Testis (tissue), 5 donors: ENCODE measurements at places on chromosomes 1 and 21. TPM values are rescaled to one million over a fixed set of nuclear protein-coding genes. Genes with fewer than 3 reads are reported as not detected.
A peak's percentile ranks its signal among the peaks of the same experiment; 100 is the strongest.

DNA sequence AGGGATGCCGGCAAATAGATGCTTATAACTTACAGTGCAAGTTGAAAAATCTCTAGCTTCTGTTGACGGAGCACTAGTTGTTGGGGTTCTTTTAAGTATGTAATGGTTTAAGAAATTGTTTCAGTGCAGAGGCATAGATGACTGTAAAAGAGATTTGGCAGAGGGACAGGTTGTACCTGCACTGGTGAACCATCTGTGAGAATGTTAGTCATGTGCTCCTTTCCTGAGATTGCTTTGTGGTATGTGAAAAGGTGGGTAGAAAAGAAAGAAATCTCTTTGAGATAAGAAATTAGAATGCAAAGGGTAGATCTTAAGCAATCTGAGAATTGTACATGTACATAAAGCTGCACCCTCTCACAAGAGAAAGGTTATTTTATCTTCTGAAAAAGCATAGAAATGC, 19.4 kb downstream of the ZBTB37 start:
- H3K27ac ChIP-seq, result no peak overlapping the region
- H3K4me1 ChIP-seq, result no peaks in the 10 kb centered on the region
- DNase-seq, result no peak
- no peaks in the 10 kb centered on the region for H3K27me3 ChIP-seq
- H3K4me3 ChIP-seq, result no peak overlapping the region

The LYPLA2 gene
- total RNA-seq, result 47.8 TPM

The PCP4 gene
- 0.74 TPM for total RNA-seq

GRCh38 chr1:240342251-240342625, 250.6 kb downstream of the FMN2 start:
- H3K27ac ChIP-seq, result no peak overlapping the region
- H3K36me3 ChIP-seq, result no peaks in the 10 kb centered on the region
- no peaks in the 10 kb centered on the region for H3K27me3 ChIP-seq
- DNase-seq, result no peak
- H3K4me3 ChIP-seq, result no peak overlapping the region

The OR14K1 gene
- total RNA-seq, result 2.8 TPM

The FNDC10 gene
- 54.0 TPM for total RNA-seq

DNA sequence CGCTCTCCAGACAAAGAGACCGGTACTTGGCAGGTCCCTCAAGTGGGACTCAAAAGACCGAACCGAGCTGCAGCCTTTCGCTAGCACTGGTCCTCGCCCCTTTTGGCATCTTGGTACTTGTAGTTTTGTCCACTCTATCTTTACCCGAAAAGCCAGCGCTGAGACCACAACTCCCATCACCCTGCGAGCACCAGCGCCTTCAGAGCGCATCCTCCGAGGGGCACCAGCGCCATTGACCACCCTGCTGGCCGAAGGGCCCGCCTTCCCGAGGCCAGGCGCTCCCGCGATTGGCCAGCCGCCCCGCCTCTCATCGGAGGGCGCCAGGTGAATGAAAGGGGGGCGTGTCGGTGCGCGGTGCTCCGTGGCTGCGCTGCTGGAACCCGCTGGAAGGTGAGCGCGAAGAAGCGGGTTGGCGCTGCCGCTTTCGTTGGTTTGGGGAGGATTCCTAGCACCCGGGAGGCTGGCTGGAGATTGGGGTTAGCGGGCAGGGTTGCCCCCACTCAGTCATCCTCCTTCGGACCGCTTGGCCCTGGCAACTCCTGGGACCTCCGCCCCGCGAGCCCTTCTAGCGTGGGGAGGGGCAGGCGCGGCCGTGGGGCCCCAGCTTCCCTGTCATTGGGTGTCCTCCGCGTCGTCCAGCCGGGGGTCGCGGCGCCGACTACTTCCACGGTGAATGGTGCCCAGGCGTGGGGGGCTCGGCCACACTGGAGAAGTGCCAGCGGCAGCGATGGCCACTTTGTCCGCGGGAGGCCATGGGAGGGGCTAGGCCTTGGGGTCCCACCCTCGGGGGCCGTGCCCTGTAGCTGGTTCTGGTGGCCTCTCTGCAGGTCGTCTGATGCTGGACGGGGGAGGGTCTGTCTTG, at the start of gene ZBTB8B:
Gene ZBTB8B (plus strand): TSS at position 357 of the 862 bp plus-strand sequence. CDS start 5,553 bp downstream, outside the sequence.
- no peaks in the 10 kb centered on the region for H3K27me3 ChIP-seq
- peak; percentile 93 for DNase-seq
- no peaks in the 10 kb centered on the region for H3K36me3 ChIP-seq
- peaks cover 5% of the 10 kb centered on the region for H3K4me1 ChIP-seq
- no peak within 1 kb of the TSS for H3K27ac ChIP-seq

- H3K27ac ChIP-seq, result no peak overlapping the region
- H3K36me3 ChIP-seq, result no peaks in the 10 kb centered on the region
- no peak for DNase-seq
- H3K4me1 ChIP-seq, result no peaks in the 10 kb centered on the region
- no peaks in the 10 kb centered on the region for H3K27me3 ChIP-seq
Observed at GRCh38 chr1:87399264-87399663, 70.6 kb downstream of the LMO4 start.

DNA sequence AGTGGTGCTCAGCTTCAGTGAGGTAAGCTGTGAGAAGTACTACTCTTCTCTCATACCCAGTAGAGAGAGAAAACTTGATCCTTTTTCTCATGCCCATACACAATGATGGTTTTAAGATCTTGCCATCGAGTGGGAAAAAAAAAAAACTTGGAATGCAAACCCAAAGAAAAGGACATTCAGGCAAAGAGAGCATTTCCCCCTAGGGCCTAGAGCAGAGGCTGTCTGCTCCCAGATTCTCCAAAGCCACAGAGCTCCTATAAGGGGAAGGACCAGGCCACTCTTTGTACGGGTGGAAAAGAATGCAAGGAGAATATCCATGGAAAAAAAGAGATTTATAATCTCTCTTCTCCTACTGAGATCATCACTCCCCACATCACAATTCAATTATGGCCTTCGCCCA, 34.9 kb downstream of the MROH9 start:
- H3K27ac ChIP-seq, result no peak overlapping the region
- no peak overlapping the region for H3K4me3 ChIP-seq
- H3K4me1 ChIP-seq, result no peaks in the 10 kb centered on the region
- no peaks in the 10 kb centered on the region for H3K36me3 ChIP-seq
- DNase-seq, result no peak

DNA sequence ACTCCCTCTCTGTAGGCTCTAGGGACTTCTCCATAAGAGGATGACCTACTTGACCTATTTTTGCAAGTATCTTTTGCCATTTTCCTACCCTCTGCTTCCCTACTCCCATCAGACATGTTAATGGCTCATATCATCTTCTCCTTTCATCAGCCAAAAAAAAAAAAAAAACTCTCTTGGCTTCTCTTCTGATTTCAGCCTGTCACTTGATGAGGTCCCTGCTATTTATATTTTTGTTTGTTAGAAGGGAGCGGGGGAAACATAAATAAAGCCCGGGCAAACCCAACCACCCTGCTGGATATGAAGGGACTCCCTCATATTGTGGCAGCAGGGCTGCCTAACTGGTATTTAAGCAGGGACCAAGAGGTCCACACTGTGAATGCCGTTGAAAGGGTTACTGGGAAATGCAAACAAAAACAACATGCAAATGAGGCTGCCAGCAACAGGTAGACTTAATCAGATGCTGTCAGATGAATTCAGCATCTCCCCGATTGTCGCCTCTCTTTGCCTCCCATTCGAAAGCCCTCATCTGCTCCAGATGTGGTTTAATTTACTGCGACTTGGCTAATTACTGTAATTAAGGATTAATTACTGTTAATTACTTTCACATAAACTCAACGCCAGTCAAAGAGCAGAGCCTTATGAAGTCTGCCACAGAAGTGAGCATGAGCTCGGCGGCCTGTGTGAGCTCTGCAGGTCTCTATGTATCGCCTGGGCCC, 172.3 kb downstream of the PBX1 start:
- H3K36me3 ChIP-seq, result no peaks in the 10 kb centered on the region
- H3K4me1 ChIP-seq, result no peaks in the 10 kb centered on the region
- H3K27ac ChIP-seq, result no peak overlapping the region

The AGMAT gene
- total RNA-seq, result 1.5 TPM

DNA sequence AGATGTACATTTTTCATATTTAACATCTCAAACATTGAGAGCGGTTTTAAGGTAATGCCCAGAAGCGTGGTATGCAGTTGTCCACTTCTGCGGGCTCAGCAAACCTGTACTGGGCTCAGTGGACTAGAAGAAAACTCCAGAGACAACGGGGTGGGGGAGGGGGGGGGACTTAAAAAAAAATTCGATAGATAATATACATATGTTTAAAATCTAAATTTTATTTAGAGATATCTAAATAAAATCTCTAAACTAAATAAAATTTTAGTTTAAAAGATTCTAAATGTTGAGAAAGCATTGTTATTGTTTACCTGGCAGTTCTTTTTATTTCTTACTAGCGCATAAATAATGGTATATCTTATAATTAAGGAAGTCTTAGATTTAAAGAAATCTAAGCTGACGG, 1.1 kb upstream of the IL12RB2 start:
- no peak overlapping the region for H3K27ac ChIP-seq
- H3K36me3 ChIP-seq, result no peaks in the 10 kb centered on the region
- H3K4me3 ChIP-seq, result no peak overlapping the region
- H3K4me1 ChIP-seq, result peaks cover 4% of the 10 kb centered on the region

The PLPPR5 gene
- 7.8 TPM for total RNA-seq

The MAP3K7CL gene
- 16.1 TPM for total RNA-seq

GRCh38 chr1:15352128-15352957, 57.3 kb upstream of the EFHD2 start:
- no peak overlapping the region for H3K4me3 ChIP-seq
- no peak for DNase-seq
- no peaks in the 10 kb centered on the region for H3K36me3 ChIP-seq
- H3K27me3 ChIP-seq, result no peaks in the 10 kb centered on the region
- peaks cover 26% of the 10 kb centered on the region for H3K4me1 ChIP-seq
- no peak overlapping the region for H3K27ac ChIP-seq

The ARHGAP30 gene
- 1.6 TPM for total RNA-seq

The CTSS gene
- 7.4 TPM for total RNA-seq

The HHIPL2 gene
- 6.0 TPM for total RNA-seq

DNA sequence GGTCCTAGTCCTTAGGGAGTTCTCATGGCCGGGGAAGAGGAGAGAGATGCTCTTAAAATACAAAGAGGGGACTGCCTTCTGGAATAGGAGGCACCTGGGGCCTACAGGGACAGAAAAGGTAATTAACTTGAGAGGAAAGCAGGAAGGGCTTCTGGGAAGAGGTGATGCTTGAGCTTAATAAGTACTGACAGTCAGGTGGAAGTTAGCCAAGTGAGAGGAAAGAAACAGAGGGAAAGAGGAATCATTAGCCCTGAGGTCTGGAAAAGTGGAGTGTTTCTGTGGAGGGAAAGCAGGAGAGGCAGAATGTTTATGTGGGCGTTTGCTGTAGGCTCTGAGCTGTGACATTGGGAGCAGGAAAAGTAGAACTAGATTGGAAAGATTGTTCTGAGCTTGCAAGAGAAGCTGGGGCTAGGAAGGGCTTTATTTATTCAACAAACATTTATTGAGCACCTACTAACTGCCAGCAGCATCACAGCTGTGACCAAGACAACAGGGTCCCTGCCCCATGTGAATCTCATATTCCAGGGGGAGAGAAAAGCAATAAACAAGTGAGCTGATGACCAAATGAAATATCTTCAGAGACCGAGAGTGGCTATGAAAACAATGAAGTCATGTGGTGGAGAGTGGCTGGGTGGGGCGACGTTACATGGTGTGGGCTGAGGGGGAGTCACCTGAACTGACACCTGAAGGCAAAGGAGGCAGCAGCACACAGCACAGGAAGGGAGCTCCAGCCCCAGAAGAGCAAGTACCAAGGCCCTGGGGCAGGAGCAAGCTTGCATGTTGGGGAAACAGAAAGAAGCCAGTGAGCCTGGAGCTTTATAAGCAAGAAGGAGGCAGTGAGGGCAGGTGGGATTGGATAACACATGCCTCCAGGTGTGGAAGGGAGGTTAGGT, 4.4 kb upstream of the FNDC5 start:
- H3K27ac ChIP-seq, result no peak overlapping the region
- DNase-seq, result no peak
- no peak overlapping the region for H3K4me3 ChIP-seq
- peaks cover 35% of the 10 kb centered on the region for H3K4me1 ChIP-seq

The TIE1 gene
- total RNA-seq, result 10.5 TPM

GRCh38 chr1:108817016-108817415, 39.9 kb downstream of the AKNAD1 start:
- H3K4me3 ChIP-seq, result no peak overlapping the region
- no peaks in the 10 kb centered on the region for H3K36me3 ChIP-seq
- peaks cover 13% of the 10 kb centered on the region for H3K4me1 ChIP-seq
- H3K27me3 ChIP-seq, result no peaks in the 10 kb centered on the region

The PRR9 gene
- 0.31 TPM for total RNA-seq

DNA sequence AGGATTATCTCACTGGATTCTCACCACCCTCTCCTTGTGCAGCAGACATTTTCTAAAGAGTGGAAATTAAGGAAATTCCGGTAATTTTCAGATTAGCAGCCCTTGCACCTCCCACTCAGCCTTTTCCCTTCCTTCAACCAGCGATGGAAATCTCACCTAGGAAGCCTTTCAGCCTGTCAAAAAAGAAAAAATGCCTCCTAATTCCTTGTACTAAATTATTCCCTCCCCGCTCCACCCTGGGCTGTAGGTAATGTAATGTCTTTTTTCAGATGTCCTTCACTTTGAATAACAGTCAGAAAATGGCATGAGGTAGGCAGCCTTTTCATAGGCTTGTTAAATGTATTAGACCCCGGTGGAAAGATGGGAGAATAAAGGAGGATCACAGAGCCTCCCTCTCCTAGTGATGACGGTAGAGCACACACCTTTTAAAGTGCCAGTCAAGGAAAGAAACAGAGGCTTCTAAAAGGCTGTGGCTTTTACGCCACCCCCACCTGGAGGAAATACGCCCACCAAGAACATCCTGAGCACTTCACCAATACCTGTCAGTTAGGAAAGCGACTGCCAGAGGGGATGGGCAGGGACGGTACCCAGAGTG, 62.8 kb upstream of the NEK2 start:
- H3K27me3 ChIP-seq, result no peaks in the 10 kb centered on the region
- DNase-seq, result no peak
- H3K27ac ChIP-seq, result no peak overlapping the region
- H3K4me3 ChIP-seq, result no peak overlapping the region
- H3K36me3 ChIP-seq, result no peaks in the 10 kb centered on the region
- H3K4me1 ChIP-seq, result peaks cover 35% of the 10 kb centered on the region

DNA sequence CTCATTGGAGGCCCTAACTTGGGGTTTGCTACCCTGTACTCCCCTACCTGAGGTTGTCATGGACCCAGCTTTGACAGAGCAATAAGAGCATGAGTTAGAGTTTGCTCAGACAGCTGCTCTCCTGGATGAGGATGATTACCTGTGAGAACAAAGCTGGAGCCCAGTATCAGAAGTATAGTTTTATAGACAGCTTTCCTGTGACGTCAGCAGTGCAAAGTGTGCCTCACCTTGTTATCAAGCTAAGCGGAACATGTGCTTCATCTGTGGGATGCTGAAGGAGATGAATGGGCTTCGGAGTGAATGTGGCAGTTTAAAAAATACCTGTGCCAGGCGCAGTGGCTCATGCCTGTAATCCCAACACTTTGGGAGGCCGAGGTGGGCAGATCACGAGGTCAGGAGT, 5.4 kb upstream of the WDR47 start:
- H3K4me3 ChIP-seq, result no peak overlapping the region
- no peaks in the 10 kb centered on the region for H3K27me3 ChIP-seq
- H3K36me3 ChIP-seq, result no peaks in the 10 kb centered on the region
- no peak for DNase-seq
- no peaks in the 10 kb centered on the region for H3K4me1 ChIP-seq

GRCh38 chr1:170701962-170702361, 38.0 kb downstream of the PRRX1 start:
- H3K4me3 ChIP-seq, result no peak overlapping the region
- peak; percentile 53 for DNase-seq
- H3K36me3 ChIP-seq, result no peaks in the 10 kb centered on the region
- no peak overlapping the region for H3K27ac ChIP-seq
- H3K27me3 ChIP-seq, result no peaks in the 10 kb centered on the region

The KMO gene
- total RNA-seq, result 0.99 TPM

The CASZ1 gene
- total RNA-seq, result 12.3 TPM
